ENCODE measurements at places on chromosomes 5 and 9.

DNA sequence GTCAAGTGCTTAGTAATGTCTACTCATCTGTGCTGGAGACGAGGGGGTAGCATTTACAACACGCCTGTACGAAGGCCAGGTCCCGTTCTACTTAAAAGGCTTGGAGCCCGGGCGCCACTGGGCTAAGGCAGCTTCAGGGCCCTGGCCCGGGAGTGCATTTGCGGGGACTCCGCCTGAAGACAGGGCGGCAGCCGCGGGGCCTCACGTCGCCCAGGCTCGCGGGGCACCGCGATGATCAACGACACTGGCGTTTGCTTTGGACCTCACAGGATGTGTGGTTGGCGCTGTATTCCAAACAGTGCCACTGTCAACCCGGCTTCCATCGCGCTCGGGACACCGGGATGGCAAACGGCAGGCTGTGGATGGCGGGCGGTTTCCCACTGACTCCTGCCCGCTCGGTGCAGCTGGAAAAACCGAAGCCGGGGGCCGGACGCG is 1.1 kb upstream of the TENT4A start:
- DNase-seq: no peak

- DNase-seq: no peak
Observed at GRCh38 chr9:127793093-127793708, 7.4 kb downstream of the CDK9 start.

DNA sequence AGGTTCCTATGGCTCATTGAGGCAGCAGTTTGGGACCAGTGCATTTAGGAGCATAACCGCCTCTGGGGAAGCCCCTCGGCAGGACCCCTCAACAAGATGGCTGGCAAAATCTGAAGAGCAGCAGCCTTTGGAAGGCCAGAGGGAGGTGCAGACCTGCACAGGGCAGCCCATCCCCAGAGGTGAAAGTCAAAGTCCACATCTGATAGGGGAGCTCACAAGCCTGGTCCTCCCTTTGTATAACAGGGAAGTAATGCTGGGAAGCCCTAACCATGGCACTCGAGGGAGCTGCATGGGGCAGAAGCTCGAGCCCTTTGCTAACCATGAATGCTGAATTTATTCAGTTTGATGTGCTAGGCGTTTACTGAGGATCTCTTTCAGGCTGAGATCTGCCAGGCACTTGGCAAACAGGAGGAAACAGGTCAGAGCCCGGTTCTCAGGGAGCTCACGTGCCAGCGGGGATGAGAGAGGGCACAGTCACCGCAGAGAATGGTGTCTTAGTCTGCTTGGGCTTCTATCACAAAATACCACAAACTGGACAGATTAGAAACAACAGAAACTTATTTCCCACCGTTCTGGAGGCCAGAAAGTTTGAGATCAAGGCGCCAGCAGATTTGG is 114.1 kb downstream of the GABBR2 start:
- no peak for DNase-seq

- no peak for DNase-seq
Observed at GRCh38 chr5:54718656-54719055, 201.1 kb downstream of the SNX18 start.

DNA sequence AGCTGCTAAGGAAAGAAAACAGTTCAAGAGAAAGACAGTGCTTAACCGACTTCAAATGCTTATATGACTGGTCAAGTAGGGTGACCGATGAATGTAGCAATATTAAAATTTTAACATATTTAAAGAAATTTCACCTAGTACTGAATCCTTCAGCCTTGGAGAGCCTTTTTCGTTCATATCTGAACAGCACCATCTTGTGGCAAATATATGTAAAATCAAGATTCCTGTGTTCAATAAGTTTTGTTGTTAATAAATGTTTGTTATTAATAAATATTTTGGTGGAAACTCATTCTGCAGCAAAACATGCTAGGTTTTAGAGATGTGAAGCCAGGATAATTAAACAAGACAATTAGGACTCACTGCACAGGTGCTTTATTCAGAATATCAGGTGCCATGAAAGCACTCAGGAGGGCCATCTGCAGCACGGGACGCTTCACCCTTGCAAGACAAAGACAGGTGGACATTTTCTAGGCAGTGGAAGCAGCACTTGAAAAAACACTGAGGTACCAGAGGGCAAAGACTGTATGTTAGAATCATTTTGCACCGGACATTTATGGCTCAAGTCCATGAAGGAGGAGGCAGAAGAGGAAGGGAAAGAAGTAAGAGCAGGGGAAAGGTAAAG is 15.6 kb downstream of the TICAM2 start:
- no peak for DNase-seq

GRCh38 chr9:120413121-120414048 is 166.6 kb downstream of the CDK5RAP2 start:
- no peak for DNase-seq

DNA sequence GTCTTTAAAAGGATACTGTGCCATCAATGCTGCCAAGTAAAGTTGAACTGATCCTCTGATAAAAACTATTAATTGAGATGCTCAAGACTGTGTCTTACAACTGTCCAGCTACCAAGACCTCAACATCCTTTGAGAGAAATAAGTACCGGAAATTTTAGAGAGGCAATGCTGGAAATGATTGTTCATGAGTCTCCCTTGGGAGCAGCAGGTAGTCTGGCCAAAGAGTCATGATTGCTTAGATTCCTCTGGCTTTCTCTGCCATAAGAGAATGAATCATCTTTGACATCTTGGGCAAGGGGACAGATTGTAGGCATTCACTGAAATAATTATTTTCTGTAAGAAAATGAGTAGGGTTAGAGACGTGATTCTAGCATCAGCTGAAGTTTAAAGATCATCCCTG is 466.6 kb upstream of the DAB2 start:
- no peak for DNase-seq

DNA sequence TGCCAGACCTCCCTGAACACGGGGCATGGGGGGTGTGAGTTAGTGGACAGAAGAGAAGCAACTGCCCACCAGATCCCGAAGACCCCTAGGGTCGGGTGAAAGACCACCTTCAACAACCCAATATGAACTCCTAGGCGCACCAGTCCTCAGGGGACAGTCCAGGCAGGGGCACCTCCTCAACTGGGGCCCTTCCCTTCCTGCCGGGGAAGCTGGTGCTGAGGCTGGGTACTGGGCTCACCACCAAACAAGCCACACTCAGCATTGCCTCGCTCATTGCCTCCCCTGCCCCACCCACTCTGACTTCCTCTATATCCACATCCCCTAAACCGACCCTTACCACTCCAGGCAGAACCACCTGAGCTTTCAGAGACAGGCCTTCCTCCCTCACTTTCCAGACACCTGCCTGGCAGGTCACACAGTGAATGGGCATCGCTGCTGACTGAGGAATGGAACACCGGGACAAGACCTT is 42.5 kb downstream of the SEMA4D start:
- no peak for DNase-seq

- DNase-seq: no peak
Observed at GRCh38 chr5:150599917-150600511, 40.4 kb upstream of the SYNPO start.

- no peak for DNase-seq
Observed at GRCh38 chr9:3746296-3747275, 220.8 kb upstream of the RFX3 start.

DNA sequence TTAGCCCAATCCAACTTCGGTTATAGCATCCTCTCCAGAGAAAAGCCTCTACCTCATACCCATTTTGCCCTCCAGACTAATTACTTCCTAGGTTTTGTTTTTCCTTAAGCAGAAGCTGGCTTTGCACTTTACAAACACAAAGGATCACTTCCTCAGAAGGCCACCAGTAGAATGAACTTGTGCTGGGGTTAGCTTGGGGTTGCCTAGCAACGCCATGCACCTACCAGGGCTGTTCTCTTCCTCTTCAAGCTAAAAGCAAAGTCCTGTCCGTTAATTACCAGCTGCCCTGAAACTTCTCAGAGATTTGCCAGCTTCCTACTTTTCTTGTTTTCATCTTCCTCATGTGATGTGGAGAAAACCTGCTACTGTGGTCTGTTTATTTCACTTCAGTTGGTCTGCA is 132.0 kb upstream of the WWC1 start:
- DNase-seq: no peak

GRCh38 chr9:75128535-75128934 is 40.2 kb downstream of the OSTF1 start:
- no peak for DNase-seq

Data from stimulated activated CD4-positive, alpha-beta T cell treated with anti-CD3 and anti-CD28 coated beads, TNF-alpha, amount 100 ng/mL, for 1 hour (primary cell).